CMK (cell line): ENCODE measurements at places on chromosomes 12 and 14.

- DNase-seq = no peak
Observed at GRCh38 chr14:32407130-32407529, 78.0 kb downstream of the AKAP6 start.

- peak; percentile 34 for DNase-seq
Observed at GRCh38 chr12:89880690-89881350, 172.2 kb upstream of the ATP2B1 start.

GRCh38 chr14:58479975-58480374 lies 52.5 kb downstream of the KIAA0586 start:
- DNase-seq = no peak

GRCh38 chr12:69610729-69611128 lies at the start of gene LRRC10:
TSS of gene LRRC10 (minus strand) at chr12:69610907. CDS start at chr12:69610838, 69 bp downstream.
- no peak for DNase-seq

- DNase-seq = no peak
Observed at GRCh38 chr14:95531473-95531872, 3.4 kb upstream of the GLRX5 start.

GRCh38 chr12:53231921-53232645 lies at the start of gene RARG:
TSS of gene RARG (minus strand) at chr12:53232209. CDS start at chr12:53227545, 4,664 bp downstream.
- no peak for DNase-seq

DNA sequence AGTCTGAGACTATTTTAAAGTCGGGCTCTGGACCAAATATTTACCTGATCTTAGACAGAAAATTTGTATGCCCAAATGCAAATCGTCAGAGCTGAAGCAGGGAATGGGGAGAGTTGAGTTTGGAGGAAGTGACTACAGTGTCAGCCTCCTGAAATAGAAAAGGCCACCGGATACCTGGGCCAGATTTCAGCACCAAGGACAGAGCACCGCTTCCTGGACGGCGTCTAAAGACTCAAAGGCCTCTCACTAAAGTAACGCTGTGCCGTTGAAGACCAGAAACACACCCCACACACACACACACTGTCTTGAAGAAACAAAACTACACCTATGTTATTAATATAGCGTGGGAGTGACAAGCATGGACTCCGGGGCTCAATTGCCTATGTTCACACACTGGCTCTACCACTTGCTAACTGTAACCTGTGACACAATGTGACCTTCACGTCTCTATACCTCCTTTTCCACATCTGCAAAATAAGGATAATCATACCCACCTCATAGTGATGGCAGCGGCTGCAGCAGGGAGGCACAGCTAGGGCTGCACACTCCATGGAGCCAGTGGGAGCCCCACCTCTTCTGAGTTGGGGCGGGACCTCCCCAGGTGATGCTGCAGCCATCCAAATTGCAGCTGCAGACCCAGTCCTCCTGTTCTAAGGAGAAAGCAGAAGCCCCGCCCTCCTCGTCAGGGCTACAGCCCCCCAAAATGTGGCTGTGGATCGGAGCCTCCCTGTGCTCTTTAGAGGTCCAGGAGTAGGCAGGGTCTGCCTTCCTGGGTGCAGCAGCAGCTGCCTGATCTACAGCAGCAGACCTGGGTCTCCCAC lies 35.6 kb downstream of the KRT76 start:
- DNase-seq = no peak

DNA sequence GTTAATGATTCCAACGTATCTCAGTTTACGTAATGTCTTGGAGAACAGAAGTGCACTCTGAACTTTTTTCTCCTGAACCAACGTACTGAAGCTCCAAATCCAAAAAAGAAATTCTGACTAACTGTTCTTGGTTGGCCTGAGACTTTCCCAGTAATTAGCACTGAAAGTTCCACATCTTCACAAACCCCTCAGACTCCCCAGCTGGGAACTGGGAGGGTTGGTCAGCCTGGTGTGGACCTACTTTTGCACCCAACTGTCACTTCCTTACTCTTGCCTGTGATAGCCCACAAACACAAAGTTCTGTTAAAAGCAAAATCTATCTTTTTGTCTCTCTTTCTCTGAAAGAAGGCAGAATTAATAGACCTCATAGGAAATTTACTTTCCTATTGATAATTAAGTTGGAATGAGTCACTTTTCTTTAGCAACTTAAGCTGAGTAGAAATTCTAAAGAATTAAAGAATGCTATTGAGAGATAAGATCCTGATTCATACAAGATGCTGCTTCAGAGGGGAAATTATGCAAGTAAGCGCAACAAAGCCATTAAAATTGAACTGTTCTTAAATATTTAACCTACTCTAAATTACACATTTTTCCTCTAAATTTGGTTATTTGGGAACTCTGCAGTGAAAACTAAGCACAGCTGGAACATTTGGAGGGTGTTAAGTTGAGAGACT lies 155.0 kb downstream of the EPS8 start:
- DNase-seq = no peak
